ENCODE measurements at places on chromosomes 1 and 21. TPM values are rescaled to one million over a fixed set of nuclear protein-coding genes. Genes with fewer than 3 reads are reported as not detected.

The F13B gene
- total RNA-seq, result not detected

The NMNAT1 gene
- 8.0 TPM for total RNA-seq

The RHEX gene
- total RNA-seq, result 0.86 TPM

GRCh38 chr21:41581592-41582228 is 73.8 kb upstream of the TMPRSS2 start:
- DNase-seq, result no peak

DNA sequence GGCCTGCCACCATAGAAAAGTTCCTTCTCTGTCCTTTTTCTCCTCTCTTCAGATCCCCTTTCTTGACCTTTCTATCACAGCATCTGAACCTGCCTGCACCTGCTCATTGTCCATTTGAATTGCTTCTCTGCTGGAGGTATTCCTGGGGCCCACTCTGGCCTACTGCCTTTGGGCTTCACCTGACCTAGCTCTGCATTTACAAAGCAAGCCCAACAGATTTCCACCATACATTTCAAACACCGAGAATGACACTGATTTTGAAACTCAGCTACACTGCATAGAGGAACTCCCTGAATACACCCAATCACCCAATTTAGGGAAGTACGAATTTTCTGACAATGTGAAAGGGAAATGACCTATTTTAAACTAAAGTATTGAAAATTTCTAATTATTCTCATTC is 284.5 kb upstream of the USP25 start:
- DNase-seq, result no peak

GRCh38 chr1:213521206-213521605 is 466.6 kb upstream of the PROX1 start:
- DNase-seq, result no peak

Data from psoas muscle (tissue), 8 donors.